Gastroesophageal sphincter (tissue), 4 donors: ENCODE measurements at places on chromosomes 12 and 14. TPM values are rescaled to one million over a fixed set of nuclear protein-coding genes. Genes with fewer than 3 reads are reported as not detected.

Gene SLC16A7
- total RNA-seq = 71.4 TPM

- H3K27ac ChIP-seq = no peak overlapping the region
- no peaks in the 10 kb centered on the region for H3K36me3 ChIP-seq
- H3K4me3 ChIP-seq = no peak overlapping the region
- ATAC-seq = peak; percentile 47
These were observed 6.5 kb upstream of the PRPH start for GRCh38 chr12:49288412-49288853.

GRCh38 chr12:23093488-23093887 is 468.5 kb downstream of the ETNK1 start:
- no peaks in the 10 kb centered on the region for H3K27me3 ChIP-seq
- H3K4me1 ChIP-seq = no peaks in the 10 kb centered on the region
- no peak overlapping the region for H3K4me3 ChIP-seq
- no peaks in the 10 kb centered on the region for H3K36me3 ChIP-seq

DNA sequence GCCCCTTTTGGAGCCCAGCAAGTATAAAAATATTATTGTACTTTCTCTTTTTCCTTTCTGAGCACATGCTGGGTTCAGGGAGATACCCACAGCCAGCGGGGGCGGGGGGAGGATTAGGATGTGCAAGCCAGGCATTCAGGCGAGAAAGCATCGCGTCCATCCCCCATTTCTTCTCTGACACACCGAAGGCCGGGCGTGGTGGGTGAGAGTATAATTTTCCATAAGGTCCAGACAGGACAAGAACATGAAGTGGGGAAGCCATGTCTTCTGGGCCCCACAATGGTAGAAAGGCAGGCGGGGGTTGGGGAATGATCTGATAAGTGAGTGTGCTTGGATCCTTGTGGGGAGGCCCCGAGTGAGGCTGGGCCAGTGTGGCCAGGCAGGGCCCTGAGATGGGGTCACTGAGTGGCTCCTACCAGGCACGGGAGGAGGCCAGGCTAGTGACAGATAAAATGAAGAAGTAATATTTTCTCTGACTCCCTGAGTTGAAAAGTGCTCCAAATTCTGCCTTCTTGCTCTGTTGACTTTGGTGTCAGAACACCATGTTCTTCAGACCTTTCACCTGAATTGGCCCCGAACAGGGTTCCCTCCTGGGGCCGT is 10.7 kb upstream of the LRTM2 start:
- no peak for ATAC-seq
- H3K27me3 ChIP-seq = no peaks in the 10 kb centered on the region
- H3K36me3 ChIP-seq = no peaks in the 10 kb centered on the region
- H3K4me1 ChIP-seq = no peaks in the 10 kb centered on the region

Gene JPH4
- total RNA-seq = 0.78 TPM

Gene DEPDC4
- 2.0 TPM for total RNA-seq

Gene KLHL33
- 0.27 TPM for total RNA-seq

Gene INF2
- 56.8 TPM for total RNA-seq

DNA sequence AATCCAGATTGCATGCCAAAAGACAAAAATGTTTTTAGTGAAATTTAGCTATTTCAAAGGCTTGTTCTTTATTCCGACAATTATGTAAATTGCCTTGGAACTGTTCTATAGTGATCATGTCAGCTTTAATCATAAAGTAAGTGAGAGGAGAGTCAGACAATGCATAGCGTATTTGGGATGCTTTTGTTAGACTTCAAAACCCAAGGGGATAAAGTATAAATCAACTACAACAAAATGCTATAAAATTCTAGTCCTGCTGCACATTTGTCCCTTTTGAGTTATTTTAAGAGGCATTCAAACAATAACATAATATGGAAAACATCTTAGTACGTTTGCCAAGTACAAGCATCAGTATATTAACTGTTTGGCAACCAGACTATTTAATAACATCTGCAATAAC is 11.3 kb downstream of the RTRAF start:
- ATAC-seq = no peak
- peaks cover 66% of the 10 kb centered on the region for H3K36me3 ChIP-seq
- peaks cover 82% of the 10 kb centered on the region for H3K4me1 ChIP-seq
- H3K27ac ChIP-seq = peak overlapping the region; percentile 31

GRCh38 chr12:71195338-71195896 is 37.6 kb upstream of the TSPAN8 start:
- no peaks in the 10 kb centered on the region for H3K36me3 ChIP-seq
- no peak overlapping the region for H3K4me3 ChIP-seq
- H3K4me1 ChIP-seq = no peaks in the 10 kb centered on the region

Gene CSRP2
- total RNA-seq = 65.8 TPM

Gene TMEM253
- total RNA-seq = not detected

- H3K27me3 ChIP-seq = peaks cover 45% of the 10 kb centered on the region
- H3K27ac ChIP-seq = no peak overlapping the region
- H3K36me3 ChIP-seq = no peaks in the 10 kb centered on the region
These were observed 4.7 kb upstream of the KRT7 start for GRCh38 chr12:52228366-52228765.

Gene SPTLC2
- 35.2 TPM for total RNA-seq

DNA sequence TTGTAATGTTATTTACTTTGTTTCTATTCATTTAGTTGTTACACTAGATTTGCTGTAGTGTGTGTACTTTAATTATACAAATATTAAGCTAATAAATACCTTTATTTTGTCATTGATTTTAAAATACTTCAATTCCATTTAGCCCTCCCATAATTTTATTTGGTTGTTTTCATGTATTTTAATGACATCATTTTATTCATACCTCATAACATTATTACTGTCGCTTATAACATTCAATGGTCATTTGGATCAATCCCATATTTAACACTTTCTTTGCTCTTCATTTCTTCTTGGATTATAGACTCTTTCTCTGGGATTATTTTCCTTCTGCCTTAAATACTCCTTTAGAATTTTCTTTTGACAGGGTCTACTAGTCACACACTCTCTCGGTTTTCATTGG is 86.6 kb upstream of the CAND1 start:
- H3K27me3 ChIP-seq = no peaks in the 10 kb centered on the region
- no peak for ATAC-seq
- no peaks in the 10 kb centered on the region for H3K4me1 ChIP-seq

DNA sequence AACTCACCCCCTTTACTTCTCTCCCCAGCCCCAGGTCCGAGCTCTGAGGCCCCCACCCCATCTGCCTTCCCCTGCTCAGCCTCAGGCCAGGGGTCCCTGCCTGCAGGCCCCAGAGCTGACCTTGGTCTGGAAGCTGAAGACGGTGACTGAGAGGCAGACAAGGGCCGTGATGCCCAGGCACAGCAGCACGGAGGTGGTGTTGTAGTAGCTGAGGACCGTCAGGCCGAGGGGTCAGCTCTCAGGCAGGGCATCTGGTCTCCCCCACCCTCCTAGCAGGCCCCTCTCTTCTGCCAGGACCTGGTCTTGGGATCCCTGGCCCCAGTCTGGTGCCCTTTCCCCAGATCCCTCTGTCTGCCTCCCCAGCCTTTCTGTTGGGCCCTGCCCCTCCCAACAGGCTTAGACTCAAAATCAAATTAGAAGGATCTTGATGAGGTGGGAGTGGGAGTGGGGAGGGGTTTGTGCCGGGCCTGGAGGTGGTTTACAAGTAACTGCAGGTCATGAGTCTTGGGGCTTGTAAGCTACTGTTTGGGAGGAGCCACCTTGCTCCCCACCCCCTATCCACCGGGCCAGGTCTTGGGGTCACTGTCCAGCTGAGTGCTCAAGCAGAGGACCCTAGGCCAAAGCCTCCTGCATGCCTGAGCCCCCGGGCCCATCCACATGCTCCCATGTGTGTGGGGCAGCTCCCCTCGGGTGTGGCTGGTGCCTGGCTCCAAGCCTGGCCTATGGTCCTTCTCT is 14.2 kb downstream of the FAIM2 start:
- no peak overlapping the region for H3K4me3 ChIP-seq
- H3K27ac ChIP-seq = no peak overlapping the region
- H3K4me1 ChIP-seq = no peaks in the 10 kb centered on the region
- peaks cover 55% of the 10 kb centered on the region for H3K27me3 ChIP-seq
- no peak for ATAC-seq
- no peaks in the 10 kb centered on the region for H3K36me3 ChIP-seq

GRCh38 chr12:2172491-2173214 is 119.9 kb downstream of the CACNA1C start:
- no peaks in the 10 kb centered on the region for H3K36me3 ChIP-seq
- H3K27me3 ChIP-seq = no peaks in the 10 kb centered on the region
- ATAC-seq = no peak
- H3K4me3 ChIP-seq = no peak overlapping the region

Gene KIF26A
- total RNA-seq = 2.6 TPM

- peaks cover 5% of the 10 kb centered on the region for H3K4me1 ChIP-seq
- no peak overlapping the region for H3K4me3 ChIP-seq
- no peaks in the 10 kb centered on the region for H3K36me3 ChIP-seq
- H3K27ac ChIP-seq = no peak overlapping the region
- H3K27me3 ChIP-seq = no peaks in the 10 kb centered on the region
These were observed 13.4 kb upstream of the TTC7B start for GRCh38 chr14:90829677-90830076.

DNA sequence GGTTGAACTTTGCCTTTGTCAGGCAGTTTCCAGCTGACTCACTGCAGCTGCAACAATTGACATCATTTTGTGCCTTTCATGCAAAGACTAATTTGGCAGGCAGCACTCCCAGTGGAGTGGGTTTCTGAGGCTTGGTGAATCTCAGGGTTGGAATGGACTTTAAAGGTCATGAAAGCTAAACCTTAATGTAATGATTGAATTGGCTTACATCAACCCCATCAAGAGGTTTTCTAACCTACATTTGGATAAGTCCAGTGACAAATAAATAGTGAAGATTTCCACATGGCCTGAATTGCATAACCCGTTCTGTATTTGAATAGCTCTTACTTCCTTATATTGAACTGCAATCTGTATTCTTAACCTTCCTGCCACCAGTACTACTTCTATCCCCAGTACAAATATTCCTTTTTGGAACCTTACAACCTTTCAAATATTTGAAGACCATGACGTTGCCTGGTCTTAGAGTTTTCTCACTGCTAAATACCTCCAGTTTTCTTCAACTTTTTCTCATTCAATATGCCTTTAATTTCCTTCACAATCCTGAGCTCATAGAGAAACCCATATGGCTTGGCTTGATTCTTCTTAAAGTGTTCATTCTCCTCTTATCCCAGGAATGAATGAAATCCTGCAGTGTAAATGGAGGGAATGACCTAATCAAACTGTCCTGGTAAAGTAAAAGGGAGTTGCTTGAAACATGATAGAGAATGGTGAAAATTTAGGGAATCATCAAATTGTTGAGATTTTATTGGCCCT is 168.1 kb upstream of the NOVA1 start:
- ATAC-seq = peak; percentile 84
- no peaks in the 10 kb centered on the region for H3K36me3 ChIP-seq
- no peak overlapping the region for H3K4me3 ChIP-seq
- no peaks in the 10 kb centered on the region for H3K27me3 ChIP-seq
- H3K27ac ChIP-seq = peak overlapping the region; percentile 40

Gene CIPC
- 61.2 TPM for total RNA-seq

DNA sequence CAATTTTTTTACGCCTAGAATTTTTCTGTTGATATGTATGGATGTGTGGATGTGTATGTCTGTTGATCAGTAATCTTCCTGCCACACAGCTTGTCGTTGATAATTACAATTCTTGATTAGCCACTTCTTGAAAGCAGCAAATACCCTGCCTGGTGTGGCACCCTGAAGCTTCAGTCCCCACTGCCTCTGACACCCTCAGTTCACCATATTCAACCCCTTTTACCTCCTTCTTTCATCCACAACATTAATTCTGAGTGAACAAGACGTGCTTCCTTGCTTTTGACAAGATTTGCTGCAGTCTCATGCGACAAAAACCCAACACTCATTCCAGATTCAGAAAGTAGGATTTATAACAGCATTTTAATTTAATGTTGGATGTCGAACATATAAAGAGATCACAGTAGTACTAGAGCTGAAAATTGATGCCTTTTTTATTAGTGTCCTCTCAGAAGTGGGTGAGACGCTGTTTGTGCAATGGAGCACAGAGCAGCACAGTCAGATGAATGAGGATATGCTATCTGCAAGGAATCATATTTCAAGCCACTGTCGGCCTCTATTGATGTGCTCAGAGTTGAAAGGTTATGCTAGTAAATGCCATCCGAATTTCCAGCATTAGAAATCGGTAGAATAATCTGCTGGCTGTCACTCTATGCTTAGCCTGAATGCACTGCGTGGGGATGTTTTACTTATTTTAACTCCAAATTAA is 383.7 kb downstream of the EGLN3 start:
- no peak overlapping the region for H3K4me3 ChIP-seq
- H3K27ac ChIP-seq = no peak overlapping the region
- H3K27me3 ChIP-seq = no peaks in the 10 kb centered on the region
- peaks cover 16% of the 10 kb centered on the region for H3K4me1 ChIP-seq

- no peak for ATAC-seq
- H3K4me3 ChIP-seq = no peak overlapping the region
- no peak overlapping the region for H3K27ac ChIP-seq
- H3K27me3 ChIP-seq = no peaks in the 10 kb centered on the region
- H3K36me3 ChIP-seq = peaks cover under 1% of the 10 kb centered on the region
- H3K4me1 ChIP-seq = no peaks in the 10 kb centered on the region
These were observed 225.2 kb downstream of the FUT8 start for GRCh38 chr14:65637780-65638179.

Gene TDP1
- total RNA-seq = 11.4 TPM

DNA sequence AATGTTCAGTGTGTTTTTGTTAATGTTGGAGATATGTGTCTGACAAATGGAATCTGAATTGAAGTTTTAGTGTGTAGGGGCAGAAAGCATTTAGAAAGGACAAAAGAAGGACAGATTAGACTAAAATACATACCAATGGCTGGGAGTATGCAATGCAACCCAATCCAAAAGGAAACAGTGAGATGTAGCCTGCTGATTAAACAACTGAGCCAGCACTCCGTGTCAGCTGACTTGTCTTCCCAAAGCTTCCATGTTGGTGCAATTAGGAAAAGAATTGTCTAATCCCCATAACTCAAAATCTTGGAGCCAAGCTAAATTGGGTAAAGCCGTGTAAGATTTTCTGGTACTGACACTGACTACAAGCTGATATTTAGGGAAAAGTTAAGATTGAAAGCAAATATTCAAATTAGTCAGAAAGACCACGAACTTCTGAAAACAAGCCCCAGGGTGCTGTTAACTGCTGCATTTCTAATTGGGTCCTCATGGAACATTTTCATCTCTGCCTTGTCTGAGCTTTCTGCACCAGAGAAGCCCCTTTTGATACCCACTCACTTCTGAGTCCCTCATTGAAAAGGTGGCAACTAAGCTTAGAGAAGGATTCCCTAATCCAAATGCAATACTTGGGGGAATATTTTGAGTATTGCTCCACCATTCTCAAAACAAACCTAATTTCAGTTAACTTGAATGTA is 109.1 kb downstream of the DAD1 start:
- no peaks in the 10 kb centered on the region for H3K36me3 ChIP-seq
- no peak overlapping the region for H3K27ac ChIP-seq
- no peak overlapping the region for H3K4me3 ChIP-seq
